ENCODE measurements at places on chromosomes 13 and 19.
A peak's percentile ranks its signal among the peaks of the same experiment; 100 is the strongest.

DNA sequence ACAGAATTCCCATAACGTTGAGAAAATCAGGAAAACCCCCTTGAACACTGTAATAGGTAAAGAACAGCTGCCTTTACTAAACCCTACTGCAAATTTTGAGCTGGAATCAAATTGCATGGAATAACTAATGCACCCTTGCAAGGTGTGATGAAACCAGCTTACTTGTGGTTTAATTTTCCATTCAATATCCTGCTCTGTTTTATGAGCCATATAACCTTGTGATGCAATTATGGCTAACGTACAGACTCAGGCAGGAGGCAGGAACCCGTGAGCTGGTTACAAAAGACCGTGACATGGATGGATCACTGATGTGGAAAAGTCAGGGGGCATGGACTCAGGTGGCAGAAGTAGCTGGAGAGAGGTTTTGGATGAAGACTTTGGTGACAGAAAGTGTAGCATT lies 438.6 kb downstream of the COG6 start:
- no peak for DNase-seq

- no peak for DNase-seq
These were observed 87.6 kb upstream of the STK24 start for GRCh38 chr13:98664510-98664909.

- no peak for DNase-seq
These were observed 18.6 kb upstream of the TIMM44 start for GRCh38 chr19:7961920-7962626.

DNA sequence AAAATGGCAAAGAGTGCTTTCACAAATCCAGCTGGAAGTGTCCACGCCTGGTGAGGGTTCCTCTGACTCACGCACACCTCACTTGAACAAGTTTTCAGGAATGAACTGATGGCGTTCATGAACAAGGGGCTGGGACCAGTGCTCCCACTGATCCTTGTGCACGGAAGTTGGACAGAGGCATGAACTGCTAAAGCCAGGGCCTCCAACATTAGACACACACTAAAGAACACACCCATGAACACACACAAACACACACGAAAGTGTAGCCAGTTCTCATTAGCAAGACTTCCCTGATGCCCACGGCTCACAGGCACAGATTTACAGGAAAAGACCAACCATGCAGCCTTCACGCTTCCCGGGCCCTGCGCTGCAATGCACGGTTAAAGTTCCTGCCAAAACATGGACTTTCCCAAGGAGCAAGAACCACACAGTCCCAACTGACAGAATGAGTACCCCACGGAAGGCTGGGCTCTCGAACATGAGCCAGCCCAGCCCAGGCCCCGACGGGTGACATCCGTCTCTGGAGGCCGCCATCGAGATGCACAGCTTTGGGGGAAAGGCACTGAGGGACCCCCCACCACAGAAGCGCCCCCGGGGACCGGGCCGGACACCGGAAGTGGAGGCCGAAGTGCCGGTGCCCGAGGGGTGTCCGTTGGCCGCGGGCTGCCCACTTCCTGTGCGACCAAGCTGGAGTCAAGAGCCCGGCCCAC lies 808 bp downstream of the DNMT1 start:
- peak; percentile 30 for DNase-seq
